Activated CD4-positive, alpha-beta T cell treated with anti-CD3 and anti-CD28 coated beads, Interleukin-10, Interleukin-2, amounts not matched to agents 100 ng/mL and 50 ng/mL, durations not matched to agents 16 hours and 8 hours (primary cell): ENCODE measurements at places on chromosomes 7 and 10.
A peak's percentile ranks its signal among the peaks of the same experiment; 100 is the strongest.

DNA sequence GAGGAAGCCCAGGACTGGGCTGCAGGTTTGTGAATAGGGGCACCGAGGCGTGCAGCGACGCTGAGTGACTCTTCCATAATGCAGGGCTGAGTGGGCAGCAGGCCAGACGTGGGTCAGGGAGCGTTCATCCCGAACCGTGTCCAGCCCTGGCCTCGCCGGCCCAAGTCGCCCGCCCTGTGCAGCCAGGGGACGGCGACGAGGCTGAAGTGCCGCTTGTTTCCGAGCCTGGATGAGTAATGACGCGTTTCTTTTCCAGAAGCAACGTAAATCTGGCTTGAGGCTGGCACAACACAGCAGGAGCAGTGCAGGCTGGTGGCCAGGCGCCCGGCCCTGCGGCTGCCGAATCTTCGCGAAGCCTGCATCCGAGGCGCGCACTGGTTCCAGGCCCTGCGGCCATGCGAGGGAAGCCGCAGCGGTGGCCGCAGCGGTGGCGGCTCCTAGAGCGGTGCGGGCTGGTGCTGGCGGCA, 74.0 kb upstream of the SEC61G start:
- DNase-seq: no peak

DNA sequence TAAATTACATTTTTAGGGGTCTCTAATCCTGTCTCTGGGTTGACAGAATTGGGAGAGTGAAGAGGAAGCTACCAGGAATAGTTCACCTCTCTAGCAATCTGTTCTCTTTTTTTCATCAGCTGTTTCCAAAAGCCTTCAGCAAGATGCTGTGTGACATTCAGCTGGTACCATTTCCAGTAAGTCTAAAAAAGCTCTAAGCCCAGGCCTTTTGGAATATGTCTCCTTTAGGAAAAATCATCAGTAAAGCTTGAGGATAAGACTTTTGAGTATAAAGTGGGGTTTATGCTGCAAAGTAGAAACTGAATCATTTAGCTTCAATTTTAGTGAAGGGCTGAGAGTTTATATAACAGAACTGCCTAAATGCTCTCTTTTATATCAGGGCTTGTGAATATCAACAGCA, 81.5 kb downstream of the CCNY start:
- no peak for DNase-seq

DNA sequence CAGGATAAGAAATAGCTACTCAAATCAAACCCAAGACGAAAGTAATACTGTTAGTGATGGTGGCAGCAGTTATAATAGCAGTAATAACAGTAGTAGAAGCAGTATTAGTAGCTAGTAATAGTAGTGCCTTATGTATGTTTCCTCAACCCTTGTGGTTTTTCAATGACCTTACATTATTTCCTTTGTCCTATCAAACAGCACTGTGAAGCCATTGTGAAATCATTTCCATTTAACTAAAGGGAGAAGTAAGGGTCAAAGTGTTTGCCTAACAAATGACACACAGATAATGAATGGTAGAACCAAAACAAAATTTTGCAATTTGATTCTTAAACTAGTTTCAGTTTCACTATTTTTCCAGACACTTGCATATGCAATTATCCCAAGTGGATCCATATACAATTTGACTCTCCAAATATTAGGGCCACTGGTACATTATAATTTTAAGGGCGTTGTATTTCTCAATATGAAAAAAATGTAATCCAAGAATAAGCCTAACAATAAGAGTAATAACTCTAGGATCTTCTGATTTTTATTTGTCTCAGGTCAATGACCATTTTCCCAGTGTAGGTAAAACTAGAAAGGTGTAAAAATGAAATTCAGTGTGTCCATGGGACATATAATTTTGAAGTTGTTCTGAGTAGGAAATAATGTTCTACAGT, 33.7 kb upstream of the TMEM26 start:
- no peak for DNase-seq

GRCh38 chr10:119165171-119166117, at the start of gene SFXN4:
Gene SFXN4 (minus strand): TSS chr10:119165714. CDS start chr10:119165647, 67 bp downstream.
- peak; percentile 88 for DNase-seq

- peak; percentile 17 for DNase-seq
Observed at GRCh38 chr10:24451325-24451820, 242.4 kb downstream of the KIAA1217 start.

DNA sequence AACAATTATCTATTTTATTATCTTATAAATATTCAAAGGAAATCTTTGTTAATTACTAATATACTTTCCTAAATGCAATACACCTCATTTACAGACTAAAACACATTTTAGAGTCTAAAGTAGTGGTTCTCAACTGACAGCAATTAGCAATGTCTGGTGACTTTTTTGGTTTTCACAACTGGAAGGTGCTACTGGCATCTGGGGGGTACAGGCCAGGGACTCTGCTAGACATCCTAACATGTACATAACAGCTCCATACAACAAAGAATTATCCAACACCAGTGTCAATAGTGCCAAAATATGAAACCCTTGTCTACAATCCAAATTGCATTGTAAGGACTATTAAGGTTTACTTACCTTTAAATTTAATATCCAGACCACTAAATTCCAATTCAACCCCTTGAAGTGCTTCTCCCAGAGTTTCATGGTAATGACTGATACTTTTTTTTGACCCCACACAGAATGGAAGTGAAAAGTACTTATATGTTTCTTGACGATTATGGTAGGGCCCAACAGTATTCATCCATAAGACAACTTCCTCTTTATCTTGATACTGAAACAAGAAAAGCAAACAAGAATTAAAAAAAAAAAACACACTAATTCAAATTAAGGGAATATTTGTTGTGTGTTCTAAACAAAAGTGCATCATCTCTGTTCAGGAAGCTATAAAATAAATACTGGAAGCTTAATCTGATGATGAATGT, 10.4 kb downstream of the TM9SF3 start:
- DNase-seq: no peak

GRCh38 chr7:35676211-35676610, 18.7 kb downstream of the HERPUD2 start:
- DNase-seq: no peak

DNA sequence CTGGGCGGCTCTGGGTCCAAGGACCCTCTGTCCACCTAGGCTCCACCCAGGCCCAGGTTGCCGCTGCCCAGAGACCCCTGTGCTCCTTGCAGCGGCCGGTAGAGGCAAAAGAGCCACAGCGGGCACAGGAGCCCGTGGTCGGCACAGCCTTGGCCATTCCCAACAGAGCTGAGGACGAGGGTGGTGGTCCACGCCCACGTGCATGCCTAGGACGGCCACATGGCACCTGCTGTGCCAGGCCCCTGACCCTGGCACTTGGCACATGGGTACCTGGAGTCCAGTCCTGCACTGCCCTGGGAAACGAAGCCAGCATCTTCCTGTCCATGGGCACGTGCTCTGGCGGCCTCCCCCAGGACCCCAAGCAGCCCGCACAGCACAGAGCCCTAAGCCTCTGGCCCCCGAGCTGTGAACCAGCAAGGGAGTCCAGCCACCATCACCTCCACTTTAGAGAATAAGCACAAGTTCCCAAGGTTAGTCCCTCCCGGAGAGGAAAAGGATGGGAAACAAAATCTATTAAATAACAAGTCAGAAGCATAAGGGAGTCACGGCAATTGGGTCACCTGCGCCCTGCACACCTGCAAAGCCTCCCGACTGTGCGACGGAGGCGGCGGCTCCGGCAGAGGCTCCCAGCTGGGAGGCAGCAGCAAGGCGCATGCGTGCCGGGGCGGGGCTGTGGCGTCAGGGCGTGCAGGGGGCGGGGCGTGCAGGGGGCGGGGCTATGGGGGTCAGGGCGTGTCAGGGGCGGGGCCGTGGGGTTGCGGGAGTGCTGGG, 59.1 kb downstream of the STK32C start:
- peak; percentile 63 for DNase-seq

DNA sequence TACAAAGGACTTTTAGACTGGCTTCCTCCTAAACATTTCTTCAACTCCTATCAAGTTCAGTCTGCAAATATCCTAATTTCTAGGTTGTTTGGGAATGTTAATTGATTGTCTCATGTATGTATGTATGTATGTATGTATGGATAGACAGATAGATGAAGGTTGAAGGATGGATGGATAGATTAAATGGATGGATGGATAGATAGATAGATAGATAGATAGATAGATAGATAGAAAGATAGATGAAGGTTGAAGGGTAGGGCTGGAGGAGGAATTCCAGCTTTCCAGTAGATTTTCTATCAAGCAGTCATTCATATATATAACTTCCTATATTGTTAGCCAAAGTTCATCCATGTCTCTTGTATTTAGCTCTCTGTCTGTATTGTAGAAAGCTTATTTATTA, 85.8 kb downstream of the KAT6B start:
- no peak for DNase-seq

DNA sequence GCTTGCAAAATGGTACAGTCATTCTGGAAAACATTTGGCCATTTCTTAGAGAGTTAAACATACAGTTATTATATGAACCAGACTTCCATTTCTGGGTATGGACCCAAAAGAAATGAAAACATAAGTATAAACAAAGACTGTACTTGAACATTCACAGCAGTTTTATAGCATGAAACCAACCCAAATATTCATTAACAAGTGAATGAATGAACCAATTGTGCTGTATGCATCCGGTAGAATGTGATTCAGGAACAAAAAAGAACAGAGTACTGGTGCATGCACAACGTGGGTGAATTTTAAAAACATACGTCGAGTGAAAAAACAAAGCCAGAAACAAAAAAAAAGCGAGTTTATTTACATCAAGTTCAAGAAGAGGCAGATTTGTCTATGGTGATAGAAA, 1085.8 kb upstream of the AUTS2 start:
- DNase-seq: no peak

GRCh38 chr7:37709631-37710509, 26.3 kb downstream of the GPR141 start:
- DNase-seq: peak; percentile 44

DNA sequence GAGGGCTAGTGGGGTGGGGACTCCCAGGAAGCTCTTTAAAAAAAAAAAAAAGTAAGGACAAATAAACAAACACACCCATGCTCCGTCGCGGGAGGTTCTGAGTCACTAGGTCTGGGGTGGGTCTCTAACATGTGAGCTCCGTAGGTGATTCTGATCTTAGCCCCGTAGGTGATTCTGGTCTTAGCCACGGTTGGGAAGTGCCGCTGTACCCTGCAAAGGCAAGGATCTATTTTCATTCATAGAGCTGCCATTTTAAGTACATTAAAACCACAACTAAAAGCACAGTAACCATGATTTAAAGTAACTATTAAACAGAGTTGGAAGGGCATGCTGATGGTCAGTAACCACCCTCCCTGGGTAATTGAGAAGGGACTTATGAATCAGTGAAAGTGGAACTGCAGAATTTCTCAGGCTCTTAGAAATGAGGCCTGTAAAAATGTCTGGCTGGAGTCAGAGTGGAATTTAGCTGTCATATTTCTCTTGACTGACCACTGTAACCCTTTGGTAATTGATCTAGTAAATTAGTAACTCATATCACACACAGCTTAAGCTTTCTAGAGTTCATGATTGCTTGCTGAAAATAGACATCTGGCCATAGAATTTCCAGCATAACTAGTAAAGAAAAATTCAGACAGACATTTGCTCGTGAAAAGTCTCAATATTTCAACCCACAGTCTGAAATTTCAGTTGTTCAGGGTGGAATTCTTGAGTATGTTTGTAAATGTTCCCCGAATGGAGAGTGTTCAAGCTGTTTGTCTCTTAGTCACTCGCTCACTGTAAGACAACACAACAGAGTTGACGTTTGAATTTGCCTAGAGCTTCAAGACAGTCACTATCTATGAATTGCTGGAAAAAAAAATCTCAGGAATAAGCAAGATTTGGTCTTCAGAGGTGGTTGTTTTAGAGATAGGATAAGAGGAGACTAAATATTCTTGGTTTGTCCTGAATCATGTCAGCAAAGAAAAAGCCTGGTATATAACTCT, 34.2 kb upstream of the TCF7L2 start:
- DNase-seq: no peak
